Right ventricle myocardium inferior (tissue), 1 donor: ENCODE measurements at places on chromosomes 4 and X.

DNA sequence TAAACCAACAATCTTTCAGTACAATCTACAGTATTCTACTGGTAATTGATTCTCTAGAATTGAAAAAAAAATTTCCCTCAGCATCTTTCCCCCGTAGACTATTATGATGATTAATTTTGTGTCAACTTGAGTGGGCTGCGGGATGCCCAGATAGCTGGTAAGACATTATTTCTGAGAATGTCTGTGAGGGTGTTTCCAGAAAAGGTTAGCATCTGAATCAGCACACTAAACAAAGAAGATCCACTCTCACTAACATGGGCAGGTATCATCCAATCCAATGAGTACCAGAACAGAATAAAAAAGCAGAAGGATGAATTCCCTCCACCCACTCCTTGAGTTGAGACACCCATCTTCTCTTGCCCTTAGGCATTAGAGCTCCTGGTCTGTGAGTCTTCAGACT, 186.1 kb upstream of the MAB21L2 start:
- no peak for DNase-seq

DNA sequence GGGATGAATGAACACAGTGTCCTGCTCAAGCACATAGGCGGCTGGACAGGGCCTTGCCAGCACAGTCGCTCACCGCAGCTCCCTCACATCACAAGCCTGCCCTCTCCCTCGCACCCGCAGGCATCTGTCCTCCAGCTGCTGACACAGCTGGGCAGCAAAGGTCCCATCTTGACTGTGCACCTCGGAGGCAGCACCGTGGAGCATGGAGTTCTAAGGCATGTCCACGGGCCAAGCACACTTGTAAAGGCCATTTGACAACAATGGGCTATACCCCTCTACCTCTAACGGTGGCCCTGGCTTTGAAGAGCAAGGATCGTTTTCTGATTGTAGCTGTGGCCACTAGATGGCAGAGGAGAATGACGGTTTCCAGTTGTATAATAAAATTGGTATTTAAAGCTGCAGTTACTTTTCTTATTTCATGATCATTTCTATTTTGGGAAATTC, 53.8 kb downstream of the APLN start:
- no peak for DNase-seq

- DNase-seq: no peak
Observed at GRCh38 chr4:186002853-186003252, 66.1 kb upstream of the TLR3 start.

- no peak for DNase-seq
Observed at GRCh38 chr4:2862528-2862927, 18.9 kb downstream of the ADD1 start.

- no peak for DNase-seq
Observed at GRCh38 chr4:38101563-38101962, 141.4 kb downstream of the PTTG2 start.

DNA sequence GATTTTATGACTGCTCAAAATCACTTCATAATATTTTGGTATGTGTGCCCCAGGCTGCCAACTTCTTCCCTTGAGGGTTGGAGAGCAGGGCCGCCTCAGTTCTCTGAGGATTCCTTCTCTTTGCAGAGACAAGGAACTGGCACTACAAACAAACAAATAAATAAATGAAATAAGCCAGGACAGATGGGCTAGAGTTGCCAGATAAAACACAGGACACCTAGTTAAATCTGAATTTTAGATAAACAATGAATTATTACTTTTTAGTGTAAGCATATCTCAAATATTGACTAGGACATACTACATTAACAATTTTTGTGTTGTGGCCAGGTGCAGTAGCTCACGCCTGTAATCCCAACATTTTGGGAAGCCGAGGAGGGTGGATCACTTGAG, 122.5 kb downstream of the FHDC1 start:
- no peak for DNase-seq
